Aorta (tissue), 5 donors: ENCODE measurements at places on chromosomes 11 and 22. TPM values are rescaled to one million over a fixed set of nuclear protein-coding genes. Genes with fewer than 3 reads are reported as not detected.
A peak's percentile ranks its signal among the peaks of the same experiment; 100 is the strongest.

TEF gene
- 23.3 TPM for total RNA-seq

CFAP68 gene
- total RNA-seq: 6.6 TPM

MGAT3 gene
- 2.5 TPM for total RNA-seq

DNA sequence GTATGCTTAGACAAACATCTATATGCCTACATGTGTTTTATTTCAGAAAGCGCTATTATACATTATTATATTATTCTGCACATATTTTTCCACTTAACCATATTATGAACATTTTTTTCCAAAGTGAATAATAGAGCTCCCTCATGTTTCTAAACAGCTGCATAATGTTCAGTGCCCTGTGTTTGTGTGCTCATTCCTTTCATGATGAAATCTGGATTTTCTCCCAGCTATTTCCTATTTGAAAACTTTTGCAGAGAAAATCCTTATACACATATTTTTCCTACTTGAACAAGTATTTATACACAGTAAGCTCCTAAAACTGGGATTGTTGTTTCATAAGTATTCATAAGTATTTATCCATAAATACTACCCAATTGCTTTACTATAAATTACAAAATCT is 18.1 kb upstream of the RFPL2 start:
- no peaks in the 10 kb centered on the region for H3K4me1 ChIP-seq
- H3K4me3 ChIP-seq: no peak overlapping the region
- no peaks in the 10 kb centered on the region for H3K36me3 ChIP-seq
- no peak overlapping the region for H3K27ac ChIP-seq
- no peaks in the 10 kb centered on the region for H3K27me3 ChIP-seq

- no peak overlapping the region for H3K27ac ChIP-seq
- no peaks in the 10 kb centered on the region for H3K27me3 ChIP-seq
- H3K4me1 ChIP-seq: no peaks in the 10 kb centered on the region
- DNase-seq: peak; percentile 78
- H3K36me3 ChIP-seq: no peaks in the 10 kb centered on the region
- no peak overlapping the region for H3K4me3 ChIP-seq
Observed at GRCh38 chr11:10309163-10310093, 4.6 kb downstream of the ADM start.

- H3K27me3 ChIP-seq: no peaks in the 10 kb centered on the region
- H3K36me3 ChIP-seq: no peaks in the 10 kb centered on the region
- H3K27ac ChIP-seq: no peak overlapping the region
- peak; percentile 58 for DNase-seq
- no peaks in the 10 kb centered on the region for H3K4me1 ChIP-seq
Observed at GRCh38 chr11:120605469-120605868, 93.9 kb downstream of the GRIK4 start.
